Activated CD4-positive, alpha-beta memory T cell treated with anti-CD3 and anti-CD28 coated beads for 36 hours (primary cell): ENCODE measurements at places on chromosomes 12 and 14. TPM values are rescaled to one million over a fixed set of nuclear protein-coding genes. Genes with fewer than 3 reads are reported as not detected.

Gene RHOJ
- not detected for total RNA-seq

Gene STXBP6
- total RNA-seq = not detected

Gene NRXN3
- total RNA-seq = not detected

Gene KRT79
- not detected for total RNA-seq

Gene CDCA3
- total RNA-seq = 87.8 TPM

Gene FAM222A
- total RNA-seq = 0.29 TPM

Gene ADGRD1
- total RNA-seq = 0.64 TPM

Gene ANO2
- total RNA-seq = not detected

Gene KLHL33
- not detected for total RNA-seq

Gene STAC3
- 1.9 TPM for total RNA-seq

Gene KRT83
- total RNA-seq = not detected

Gene AQP2
- total RNA-seq = not detected

Gene KLRK1
- total RNA-seq = 0.29 TPM
